ENCODE measurements at places on chromosomes 7 and 10. TPM values are rescaled to one million over a fixed set of nuclear protein-coding genes. Genes with fewer than 3 reads are reported as not detected.

- no peak overlapping the region for H3K27ac ChIP-seq
- H3K27me3 ChIP-seq: no peaks in the 10 kb centered on the region
- no peaks in the 10 kb centered on the region for H3K4me1 ChIP-seq
- no peak overlapping the region for H3K4me3 ChIP-seq
Measured at GRCh38 chr10:76711222-76711997, 926.2 kb downstream of the KCNMA1 start.

The PTTG1IP2 gene
- total RNA-seq: not detected

The GDF2 gene
- 26.9 TPM for total RNA-seq

The ADRA2A gene
- 0.50 TPM for total RNA-seq
